Esophagus squamous epithelium (tissue), 5 donors: ENCODE measurements at places on chromosomes 7 and 10.

DNA sequence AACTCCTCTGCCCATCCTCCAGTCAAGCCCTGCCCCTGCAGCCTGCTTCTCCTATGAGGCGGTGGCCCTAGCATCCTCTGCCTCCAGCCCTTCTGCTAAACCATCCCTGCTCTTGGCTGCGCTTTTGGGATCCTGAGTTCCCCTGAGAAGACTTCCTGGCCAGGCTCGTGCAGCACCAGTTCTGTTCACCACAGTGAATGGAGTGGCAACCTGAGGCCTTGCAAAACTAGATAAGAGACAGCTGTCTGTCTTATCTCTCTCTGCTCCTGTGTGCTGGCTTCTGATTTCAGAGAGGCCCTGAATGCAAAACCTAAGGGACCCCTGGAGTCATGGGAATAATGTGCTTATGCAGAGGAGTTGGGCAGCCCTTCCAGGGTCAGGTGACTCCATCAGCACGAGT lies 119.2 kb downstream of the TMEM178B start:
- DNase-seq: no peak

DNA sequence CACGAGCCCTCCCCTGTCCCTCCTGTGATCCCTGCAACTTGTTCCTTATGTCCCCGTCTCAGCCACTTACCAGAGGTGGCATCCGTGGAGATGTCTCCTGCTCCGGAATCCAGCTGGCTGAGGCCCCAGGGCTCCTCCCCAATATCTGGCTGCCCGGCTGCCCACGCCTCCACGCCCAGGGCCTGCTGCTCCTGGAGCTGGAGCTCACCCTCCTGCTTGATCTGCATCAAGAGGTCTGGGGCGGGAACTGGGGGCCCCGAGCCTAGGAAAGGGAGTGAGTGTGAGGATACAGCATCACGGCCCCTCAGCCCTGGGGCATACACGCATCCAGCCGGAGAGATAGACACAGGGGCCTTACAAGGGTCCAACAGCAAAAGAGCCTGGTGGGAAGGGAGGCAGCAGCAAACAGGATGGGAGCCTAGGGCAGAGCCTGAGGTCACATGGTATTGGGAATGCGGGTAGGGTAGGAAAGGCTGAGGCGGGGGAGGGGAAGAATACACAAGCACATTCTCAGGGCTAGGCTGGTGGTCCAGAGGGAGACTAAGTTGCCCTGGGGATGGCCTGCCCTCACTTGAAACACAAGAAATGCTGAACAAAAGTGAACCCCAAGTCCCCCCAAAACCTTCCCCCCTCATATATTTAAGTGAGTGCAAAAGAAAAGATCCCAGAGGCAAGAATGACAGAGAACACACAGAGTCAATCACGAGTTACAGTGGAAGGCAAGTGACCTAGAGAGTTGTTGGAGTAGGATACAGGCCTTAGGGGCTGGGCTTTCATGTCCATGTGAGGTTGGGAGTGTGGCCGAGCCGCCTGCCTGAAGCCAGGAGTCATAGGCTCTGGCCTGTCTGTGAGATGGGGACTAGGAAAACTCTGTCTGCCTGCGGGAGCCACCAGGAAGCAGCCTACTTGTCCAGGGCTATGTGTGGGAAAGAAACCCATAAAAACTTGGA lies 16.9 kb upstream of the ZNF777 start:
- no peak for DNase-seq

DNA sequence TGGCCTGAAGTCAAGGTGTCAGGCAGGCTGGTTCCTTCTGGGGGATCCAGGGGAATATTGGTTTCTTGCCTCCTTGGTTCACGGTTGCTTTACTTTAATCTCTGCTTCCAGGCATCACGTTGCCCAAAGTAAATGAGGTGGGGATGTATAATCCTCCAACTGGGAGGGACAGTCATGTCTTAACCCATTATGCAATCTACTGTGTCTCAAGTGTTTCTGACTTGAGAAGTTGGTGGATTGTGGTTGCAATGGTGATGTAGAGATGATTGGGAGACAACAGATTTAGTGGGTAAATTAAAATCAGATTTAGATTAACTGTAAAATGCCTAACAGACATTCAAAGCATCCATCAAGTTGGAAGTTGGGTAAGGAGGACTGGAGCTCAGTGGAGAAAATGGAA lies 32.7 kb downstream of the TBXAS1 start:
- no peak for DNase-seq

GRCh38 chr10:71802715-71803488 lies 29.6 kb upstream of the VSIR start:
- no peak for DNase-seq

GRCh38 chr7:36286226-36286625 lies 103.4 kb upstream of the ANLN start:
- no peak for DNase-seq

DNA sequence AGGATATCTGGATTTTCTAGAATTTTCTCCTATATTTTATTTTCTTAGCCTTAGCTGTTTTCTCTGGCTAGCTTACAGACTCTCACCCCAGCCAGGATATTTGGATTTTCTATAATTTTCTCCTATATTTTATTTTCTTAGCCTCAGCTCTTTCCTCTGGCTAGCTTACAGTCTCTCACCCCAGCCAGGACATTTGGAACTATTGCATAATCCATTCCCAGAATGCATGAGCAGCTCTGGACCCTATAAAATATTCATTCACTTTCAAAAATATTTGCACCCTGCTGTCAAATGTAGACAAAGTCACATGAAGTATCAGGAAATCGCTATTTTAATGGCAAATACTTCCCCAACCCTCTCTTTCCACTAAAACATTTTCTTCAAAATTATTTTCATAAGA lies 298.9 kb downstream of the DNAJB6 start:
- DNase-seq: no peak

DNA sequence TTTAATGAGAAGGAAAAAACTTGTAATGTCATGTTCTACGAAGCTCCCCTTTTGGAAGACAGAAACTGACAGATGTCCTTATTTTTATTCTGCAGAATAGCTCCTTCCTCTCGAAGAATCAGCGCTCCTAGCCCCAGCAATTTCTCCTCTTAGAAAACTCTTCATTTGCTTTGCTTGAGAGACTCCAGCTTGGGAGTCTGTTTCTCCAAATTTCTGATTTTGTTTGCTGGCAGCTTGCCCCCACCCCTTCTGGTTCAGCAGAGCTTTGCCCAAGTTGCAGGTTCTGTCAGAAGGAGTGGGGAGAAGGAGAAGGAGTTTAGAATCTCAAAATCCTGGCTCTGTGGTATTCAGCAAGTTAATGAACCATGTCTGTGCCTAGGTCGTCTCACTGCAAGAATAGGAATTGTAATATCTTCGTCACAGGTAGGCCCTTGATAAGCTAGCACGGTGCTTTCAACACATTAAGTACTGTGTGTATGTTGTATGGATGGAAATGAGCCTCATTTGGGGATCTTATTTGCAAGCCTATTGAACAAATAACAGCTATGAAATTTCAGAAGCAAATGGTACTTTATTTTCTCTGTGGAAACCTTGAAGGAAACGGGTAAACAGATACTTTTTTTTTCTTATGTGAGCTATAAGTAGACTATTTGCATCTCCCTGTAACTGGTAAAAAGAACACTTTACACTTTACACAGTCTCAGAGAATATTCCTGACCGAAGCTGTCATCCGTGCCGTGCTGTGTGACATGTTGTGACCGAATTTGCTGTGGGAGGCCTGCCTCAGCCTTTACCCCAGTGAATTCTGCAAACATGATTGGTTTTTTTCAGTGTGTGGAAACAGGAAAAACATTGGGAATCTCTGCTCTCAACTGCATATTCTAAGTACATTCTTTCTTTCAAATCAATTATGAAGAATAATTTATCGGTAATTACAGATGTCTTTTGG lies 290.9 kb downstream of the CAMK1D start:
- no peak for DNase-seq
